Caco-2 (cell line): ENCODE measurements at places on chromosomes 1 and 21. TPM values are rescaled to one million over a fixed set of nuclear protein-coding genes. Genes with fewer than 3 reads are reported as not detected.

DNA sequence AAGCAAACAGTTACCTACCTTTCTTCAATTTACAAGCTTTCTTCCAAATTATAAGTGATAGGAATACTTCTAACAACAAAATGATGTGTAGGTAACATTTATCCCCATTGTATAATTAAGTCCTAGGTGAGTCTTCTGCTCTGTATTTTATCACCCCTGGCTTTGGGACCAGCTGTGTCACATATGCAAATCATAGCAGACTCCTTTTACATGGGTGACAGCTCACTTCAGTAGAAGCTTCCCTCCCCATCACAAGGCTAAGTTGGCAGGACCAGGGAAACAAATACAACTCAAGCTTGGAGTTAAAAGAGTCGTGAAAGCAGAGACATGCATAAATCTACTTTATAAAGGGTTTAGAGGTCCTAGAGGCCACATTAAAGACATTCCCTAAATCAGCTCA is 121.1 kb upstream of the RUNX1 start:
- DNase-seq = no peak

NECTIN4 gene
- total RNA-seq = 0.20 and 0.74 TPM in 2 replicates

GRCh38 chr1:17028662-17029188 is 17.0 kb upstream of the ATP13A2 start:
- DNase-seq = no peak

- DNase-seq = peak; percentile 10
Observed at GRCh38 chr1:91555074-91555730, 54.6 kb downstream of the CDC7 start.

GRCh38 chr1:46421739-46422138 is 27.6 kb downstream of the FAAH start:
- DNase-seq = no peak

MYBPH gene
- 19.7 and 25.9 TPM in 2 replicates for total RNA-seq

DNA sequence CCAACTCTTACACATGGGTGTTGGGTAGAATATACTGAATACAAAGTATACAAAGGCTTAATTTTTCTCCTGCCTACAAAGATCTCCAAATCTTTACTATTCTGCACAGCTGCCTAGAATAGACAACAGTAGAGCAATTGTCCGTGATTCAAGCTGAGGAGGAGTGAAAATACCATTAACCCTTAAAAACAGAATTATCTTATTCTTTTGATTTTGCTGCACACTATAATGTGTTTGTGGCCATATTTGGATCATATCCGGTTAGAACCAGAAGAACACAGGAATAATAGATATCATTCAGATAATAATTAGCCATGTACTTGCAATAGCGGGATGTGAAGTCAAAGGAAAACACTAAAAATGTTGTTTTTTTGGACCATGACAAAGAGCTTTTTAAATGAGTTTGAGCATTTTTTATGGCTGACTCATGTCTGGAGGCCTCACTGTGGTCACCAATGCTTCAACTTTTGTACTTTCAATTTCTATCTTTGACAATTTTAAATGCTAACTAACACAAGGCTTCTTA is 197.6 kb upstream of the FOXD3 start:
- DNase-seq = no peak

- no peak for DNase-seq
Observed at GRCh38 chr1:147545133-147545532, 3.8 kb downstream of the BCL9 start.

GRCh38 chr1:59004755-59005154 is 220.9 kb upstream of the JUN start:
- no peak for DNase-seq

- DNase-seq = no peak
Observed at GRCh38 chr1:17540255-17541001, 930 bp downstream of the ARHGEF10L start.

DNA sequence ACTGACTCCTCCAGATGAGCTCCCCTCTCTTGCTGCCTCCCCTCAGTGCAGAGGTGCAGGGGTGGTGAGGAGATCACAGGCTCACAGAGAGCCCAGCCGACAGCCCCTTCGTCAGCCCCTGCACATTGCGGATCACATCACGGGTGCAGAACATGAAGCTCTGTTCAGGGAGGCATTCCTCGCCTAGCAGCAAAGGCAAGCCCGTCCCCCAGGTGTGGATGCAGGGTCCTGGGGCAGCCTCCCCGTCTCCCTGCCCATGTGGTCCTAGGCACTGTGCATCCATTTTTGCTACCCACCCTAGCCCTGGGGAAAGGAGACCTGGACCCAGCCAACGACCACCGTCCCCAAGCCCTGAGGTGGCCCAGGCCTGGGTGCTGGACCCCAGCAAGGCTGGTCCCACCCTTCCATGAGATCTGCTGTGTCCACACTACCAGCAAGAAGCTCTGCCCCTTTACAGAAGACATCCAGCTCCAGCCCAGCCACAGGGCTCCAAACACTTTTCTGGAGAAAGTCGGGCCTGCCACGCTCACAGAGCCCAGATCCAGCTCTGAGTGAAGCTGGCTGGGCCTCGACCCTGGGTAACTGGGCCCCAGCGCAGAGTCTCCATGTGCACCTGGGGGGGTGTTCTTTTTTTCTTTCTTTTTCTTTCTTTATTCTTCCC is 248.7 kb downstream of the NPHP4 start:
- peak; percentile 16 for DNase-seq

AZIN2 gene
- 1.5 and 2.3 TPM in 2 replicates for total RNA-seq

NGF gene
- total RNA-seq = not detected in 2 replicates

- DNase-seq = no peak
Observed at GRCh38 chr1:18764362-18764761, 95.1 kb downstream of the TAS1R2 start.
